NCI-H774 (cell line): ENCODE measurements at places on chromosomes 13 and 19.

DNA sequence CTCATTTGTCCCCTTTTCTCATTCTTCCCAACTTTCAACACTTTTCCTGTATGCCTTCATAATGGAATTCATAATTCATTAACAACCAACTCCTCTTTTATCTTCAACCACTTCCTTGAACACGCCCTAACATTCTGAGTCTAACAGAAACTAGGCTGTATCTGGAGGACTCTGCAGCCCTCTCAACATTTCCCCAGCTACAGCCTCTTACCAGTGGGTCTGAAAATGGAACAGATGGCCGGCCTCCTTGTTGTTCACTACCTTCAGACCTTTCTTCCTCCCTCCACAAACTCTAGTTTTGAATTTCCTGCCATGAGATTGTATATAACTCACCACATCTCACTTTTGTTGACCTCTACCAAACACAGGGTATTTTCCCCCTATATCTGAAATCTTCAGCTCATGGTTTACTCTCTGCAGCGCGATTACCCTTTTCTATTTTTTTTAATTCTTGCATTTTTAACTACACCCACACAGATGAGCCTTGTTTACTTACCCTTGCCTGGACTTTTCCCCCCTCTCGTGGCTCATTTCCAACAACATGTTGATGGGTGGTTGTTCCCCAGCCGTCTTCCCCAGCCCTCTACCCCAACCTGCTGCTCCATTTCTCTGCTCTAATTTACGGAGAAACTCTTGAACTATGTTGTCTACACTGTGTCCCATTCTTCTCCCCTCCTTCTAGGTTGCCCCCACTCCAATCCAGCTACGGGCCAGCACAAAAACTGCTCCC is 846 bp downstream of the ZNF790 start:
- no peak for DNase-seq

GRCh38 chr13:105725887-105726286 is 809.6 kb downstream of the EFNB2 start:
- no peak for DNase-seq

- no peak for DNase-seq
Observed at GRCh38 chr13:32503727-32504126, 34.9 kb downstream of the N4BP2L2 start.

- no peak for DNase-seq
Observed at GRCh38 chr13:61654481-61654880, 238.8 kb upstream of the PCDH20 start.

GRCh38 chr13:40799508-40799907 is 10.1 kb downstream of the SLC25A15 start:
- no peak for DNase-seq

DNA sequence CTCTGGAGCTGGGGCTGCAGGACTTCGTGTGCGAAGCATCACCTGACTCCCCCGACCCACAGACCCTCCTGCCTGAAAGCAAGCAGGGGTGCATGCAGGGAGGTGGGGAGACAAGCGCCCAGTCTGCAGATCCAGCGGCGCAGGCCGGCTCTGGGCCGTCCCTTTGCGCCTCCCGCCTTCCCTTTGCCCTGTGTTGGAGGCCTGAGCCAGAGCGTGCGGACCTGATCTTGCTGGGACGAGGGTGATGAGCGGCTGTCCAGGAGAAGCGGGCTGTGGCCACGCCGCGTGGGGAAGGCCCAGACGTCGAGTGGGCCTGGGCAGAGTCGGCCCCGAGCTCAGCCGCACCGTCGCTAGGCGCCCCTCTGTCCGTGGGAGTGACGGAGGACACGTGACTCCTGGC is 5.3 kb upstream of the GRTP1 start:
- no peak for DNase-seq

GRCh38 chr13:36666477-36667229 is 7.2 kb upstream of the SERTM1 start:
- no peak for DNase-seq

GRCh38 chr13:111116856-111117255 is 1.7 kb downstream of the ARHGEF7 start:
- no peak for DNase-seq

DNA sequence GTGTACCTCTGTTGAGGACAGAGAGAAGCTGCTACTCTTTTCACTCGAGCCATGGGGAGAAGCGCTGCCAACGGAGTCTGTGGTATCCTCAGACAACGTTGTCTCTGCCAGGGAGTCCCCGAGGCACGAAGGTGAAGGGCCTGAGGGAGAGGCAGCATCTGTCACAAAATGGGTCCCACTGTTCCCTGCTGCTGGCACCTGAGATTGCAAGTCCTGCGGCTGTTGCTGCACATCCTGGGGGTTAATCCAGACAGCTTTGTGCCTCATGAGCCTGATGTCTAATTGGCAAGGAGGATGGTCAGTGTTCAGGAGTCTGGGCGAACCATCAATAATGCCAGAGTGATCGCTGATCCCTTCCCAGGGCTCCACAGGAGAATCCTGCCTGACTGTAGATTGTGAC is 15.0 kb downstream of the RUBCNL start:
- no peak for DNase-seq

DNA sequence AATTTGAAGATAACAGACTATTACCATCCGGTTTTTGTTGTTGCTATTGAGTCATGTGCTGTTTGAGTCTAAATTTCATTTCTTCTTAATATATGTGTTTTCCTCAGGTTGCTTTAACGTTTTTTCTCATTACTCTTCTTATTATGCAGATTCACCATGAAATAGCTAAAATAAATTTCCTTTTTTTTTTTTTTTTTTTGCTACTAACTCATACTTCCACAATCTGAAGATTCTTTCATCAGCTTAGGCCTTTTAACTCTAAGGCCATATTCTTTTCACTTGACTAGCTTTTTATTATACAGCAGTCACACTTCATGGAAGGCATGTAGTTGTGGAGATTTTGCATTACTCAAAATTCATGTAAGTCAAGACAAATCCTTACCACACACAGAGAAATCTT is 23.9 kb upstream of the RCBTB2 start:
- DNase-seq = no peak

DNA sequence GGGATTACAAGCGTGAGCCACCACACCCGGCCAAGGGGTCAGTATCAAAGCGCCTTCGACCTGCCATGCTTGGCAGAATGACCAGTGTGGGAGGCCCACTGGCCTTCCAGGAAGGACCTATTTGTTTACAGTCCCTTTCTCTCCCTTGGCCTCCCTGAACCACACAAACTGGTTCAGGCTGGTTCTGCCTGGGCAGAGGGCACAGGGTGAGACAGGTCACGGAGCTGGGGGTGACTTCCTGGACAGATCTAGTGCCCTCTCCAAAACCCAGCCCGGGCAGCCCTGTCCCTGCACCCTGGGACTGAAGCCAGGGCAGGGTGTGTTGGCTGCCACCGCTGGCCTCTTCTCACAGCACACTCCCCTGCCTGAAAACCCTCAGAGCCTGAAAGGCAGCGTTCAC is 11.3 kb downstream of the PLEKHF1 start:
- no peak for DNase-seq

DNA sequence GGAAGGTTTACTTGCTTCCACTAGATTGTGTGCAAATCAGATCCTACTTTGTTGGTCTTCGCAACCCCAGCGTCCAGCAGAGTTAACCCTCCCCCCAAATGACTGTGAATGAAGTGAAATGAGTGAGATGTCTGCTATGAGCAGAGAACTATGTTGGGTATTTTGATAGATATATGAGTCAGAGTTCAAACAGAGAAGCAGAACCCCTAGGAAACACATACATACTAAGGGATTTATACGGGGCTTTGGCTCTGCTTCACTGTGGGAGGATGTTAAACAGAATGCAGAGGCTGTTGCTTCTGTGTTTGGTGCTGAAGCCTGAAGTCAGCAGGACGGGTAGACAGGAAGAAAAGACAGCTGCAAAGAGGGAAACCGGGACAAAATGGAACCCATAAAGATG is 197.0 kb downstream of the MZT1 start:
- no peak for DNase-seq

DNA sequence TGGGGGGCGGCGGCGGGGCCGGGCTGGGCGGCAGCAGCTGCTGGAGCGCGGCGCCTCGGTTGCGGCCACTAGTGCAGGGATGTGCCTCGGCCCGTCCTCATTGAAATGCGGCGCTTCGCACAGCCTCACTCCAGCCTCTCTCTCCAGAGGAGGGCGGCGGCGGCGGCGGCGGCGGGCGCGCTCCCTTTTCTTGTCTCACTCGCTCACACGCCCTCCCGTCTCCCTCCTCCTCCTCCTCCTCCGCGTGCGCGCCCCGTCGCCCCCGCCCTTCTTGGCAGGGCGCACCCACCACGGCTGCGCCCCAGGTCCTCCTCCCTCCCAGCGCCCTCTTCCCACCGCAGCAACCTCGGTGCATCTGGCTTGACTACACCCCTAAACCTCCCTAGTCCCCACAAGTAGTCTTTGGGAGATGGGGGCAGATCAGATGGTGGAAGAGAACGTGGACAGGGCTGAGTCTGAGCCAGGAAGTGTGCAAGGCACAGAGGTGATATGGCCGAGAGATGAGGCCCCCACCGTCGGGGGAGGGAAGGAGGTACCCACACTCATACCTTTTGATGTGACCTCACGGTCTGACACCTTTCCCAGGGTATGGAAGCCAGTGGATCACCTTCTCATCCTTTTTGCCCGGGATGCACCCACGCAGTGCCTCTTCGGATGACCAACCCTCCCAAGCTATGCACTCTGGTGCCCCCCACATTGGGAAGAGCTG is at the start of gene DCLK1:
DCLK1 (minus strand) TSS at position 161 of the 709 bp plus-strand sequence.
- peak; percentile 13 for DNase-seq

DNA sequence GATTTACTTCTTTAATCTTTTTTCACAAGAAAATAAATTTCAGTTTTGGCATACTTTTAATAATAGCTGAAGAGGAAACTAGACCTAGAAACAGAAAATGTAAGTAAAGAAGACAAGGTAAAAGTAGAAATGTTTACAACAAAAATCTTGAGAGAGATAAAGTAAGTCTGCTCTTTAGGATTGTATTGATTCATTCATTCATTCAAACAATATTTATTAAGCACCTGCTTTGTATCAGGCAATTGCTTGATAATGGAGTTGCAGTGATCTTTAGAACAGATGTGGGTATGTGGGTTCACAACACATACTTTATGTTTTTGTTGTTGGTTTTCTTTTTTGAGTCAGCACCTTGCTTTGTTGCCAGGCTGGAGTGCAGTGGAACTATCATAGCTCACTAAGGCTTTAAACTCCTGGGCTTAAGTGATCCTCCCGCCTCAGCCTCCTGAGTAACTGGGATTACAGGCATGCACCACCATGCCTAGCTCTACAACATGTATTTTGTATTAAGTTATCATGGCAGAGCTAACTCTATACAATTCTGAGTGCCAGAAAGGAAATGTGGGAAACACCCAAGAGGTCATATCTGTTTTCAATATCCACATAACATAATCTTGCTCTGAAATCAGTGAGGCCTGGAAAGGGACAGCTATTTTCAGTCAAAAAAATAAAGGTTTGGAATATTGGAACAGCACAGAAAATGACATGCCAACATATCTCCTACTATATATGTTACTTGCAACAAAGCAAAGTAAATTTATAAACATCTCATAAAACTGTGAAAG is 8.8 kb upstream of the SPART start:
- DNase-seq = no peak

DNA sequence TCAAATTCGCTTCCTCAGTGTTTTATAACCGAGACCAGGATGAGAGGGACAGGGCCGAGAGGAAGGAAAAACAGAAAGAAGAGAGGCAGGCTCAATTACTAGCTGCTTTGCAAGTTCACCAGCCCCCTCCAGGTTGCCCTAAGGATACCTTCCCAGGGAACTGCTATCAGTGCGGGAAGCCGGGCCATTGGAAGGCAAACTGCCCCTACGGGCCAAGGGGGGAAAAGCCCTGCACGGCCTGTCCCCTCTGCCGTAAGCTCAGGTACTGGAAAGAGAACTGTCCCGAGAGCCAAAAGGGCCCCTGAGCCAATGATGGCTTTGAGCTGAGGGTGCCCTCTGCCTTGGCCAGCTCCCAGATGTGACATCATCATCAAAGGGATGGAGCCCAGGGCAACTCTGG is 3.2 kb upstream of the ERVV-1 start:
- DNase-seq = no peak

- DNase-seq = no peak
Observed at GRCh38 chr19:30936276-30936675, 413.0 kb downstream of the TSHZ3 start.

DNA sequence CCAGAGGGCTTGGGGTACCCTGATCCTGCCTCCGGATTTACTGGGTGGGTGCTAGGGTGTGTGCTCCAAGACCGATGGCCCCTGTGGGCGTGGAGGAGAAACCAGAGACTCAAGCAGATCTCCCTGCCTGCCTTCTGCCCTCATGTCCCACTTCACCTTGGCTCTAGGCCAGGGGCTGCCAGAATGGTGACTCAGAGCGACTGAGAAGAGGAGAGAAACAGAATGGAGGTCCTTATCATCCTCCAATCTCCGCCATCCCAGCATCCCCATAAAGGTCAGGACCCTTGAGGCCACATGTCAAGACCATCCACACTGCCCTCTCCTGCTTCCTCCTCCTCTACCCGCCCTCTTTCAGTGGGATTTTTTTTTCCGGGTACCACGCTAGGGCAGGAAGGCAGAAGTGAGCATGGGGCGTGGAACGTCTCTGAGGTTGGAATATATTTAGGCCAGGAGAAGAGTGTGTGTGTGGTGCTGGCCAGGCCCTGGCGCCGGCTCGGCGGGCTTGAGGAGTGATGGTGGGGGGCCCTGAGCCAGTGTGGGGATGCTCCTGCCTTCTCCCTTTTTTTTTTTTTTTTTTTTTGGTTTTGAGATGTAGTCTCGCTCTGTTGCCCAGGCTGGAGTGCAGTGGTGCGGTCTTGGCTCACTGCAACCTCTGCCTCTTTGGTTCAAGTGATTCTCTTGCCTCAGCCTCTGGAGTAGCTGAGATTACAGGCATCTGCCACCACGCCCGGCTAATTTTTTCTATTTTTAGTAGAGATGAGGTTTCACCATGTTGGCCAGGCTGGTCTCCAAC is 22.3 kb downstream of the IER2 start:
- no peak for DNase-seq

DNA sequence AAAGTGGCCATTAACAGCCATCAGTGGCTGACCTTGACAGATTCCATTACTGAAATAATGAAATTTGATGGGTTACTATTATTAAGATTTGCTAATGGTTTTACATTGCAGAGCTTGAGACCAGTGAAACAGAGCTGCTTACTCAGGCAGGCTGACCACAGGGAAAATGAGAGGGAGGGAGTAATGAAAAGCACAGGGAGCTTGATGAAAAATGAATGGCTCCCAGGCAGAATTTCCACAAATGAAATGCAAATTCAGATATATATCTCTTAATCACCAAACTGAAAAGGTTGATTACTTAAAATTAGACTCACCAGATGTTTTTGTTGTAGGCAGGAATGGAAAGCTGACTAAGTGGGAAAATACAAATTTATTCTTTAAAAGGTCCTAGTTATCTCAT is 36.1 kb downstream of the HTR2A start:
- DNase-seq = no peak

DNA sequence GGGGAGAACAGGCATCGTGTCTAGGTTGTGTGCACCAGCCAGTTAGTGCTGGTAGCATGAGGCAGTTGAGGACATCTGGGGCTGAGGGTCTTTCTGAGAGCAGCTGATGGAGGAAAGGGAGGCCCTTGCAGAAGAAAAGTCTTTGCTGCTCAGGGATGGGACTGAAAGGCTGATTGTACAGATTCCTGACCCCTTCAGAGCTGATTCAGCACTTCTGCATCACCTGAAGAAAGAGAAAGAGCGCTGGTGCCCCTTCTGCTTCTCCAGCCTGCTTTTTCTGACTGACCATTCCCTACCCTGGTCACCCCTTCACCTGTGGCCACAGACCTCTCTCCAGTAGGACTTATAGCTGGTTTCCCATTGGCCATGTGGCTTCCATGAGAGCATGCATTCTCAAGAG is 476.2 kb downstream of the TSHZ3 start:
- no peak for DNase-seq
